ENCODE measurements at places on chromosomes 3 and 15. TPM values are rescaled to one million over a fixed set of nuclear protein-coding genes. Genes with fewer than 3 reads are reported as not detected.

The KBTBD12 gene
- not detected for polyA plus RNA-seq

The ANKUB1 gene
- polyA plus RNA-seq = not detected

The P4HTM gene
- polyA plus RNA-seq = not detected

The HRG gene
- polyA plus RNA-seq = 0.09 TPM

GRCh38 chr3:112847692-112848091 lies 1.0 kb upstream of the CD200R1L start:
- H3K27me3 ChIP-seq = no peaks in the 10 kb centered on the region
- no peaks in the 10 kb centered on the region for H3K4me1 ChIP-seq
- H3K4me3 ChIP-seq = no peak overlapping the region
- no peak for DNase-seq

- no peak overlapping the region for H3K4me3 ChIP-seq
- no peaks in the 10 kb centered on the region for H3K27me3 ChIP-seq
- DNase-seq = no peak
- H3K36me3 ChIP-seq = no peaks in the 10 kb centered on the region
- 0 out of 2 replicates have a peak, but pooled peaks cover 8% of the 10 kb centered on the region for H3K4me1 ChIP-seq
Measured at GRCh38 chr3:186949281-186949982, 19.1 kb downstream of the ST6GAL1 start.

GRCh38 chr3:148922467-148922866 lies 57.4 kb downstream of the CPA3 start:
- no peaks in the 10 kb centered on the region for H3K4me1 ChIP-seq
- no peaks in the 10 kb centered on the region for H3K36me3 ChIP-seq
- H3K27me3 ChIP-seq = no peaks in the 10 kb centered on the region
- no peak overlapping the region for H3K27ac ChIP-seq
- no peak overlapping the region for H3K4me3 ChIP-seq

DNA sequence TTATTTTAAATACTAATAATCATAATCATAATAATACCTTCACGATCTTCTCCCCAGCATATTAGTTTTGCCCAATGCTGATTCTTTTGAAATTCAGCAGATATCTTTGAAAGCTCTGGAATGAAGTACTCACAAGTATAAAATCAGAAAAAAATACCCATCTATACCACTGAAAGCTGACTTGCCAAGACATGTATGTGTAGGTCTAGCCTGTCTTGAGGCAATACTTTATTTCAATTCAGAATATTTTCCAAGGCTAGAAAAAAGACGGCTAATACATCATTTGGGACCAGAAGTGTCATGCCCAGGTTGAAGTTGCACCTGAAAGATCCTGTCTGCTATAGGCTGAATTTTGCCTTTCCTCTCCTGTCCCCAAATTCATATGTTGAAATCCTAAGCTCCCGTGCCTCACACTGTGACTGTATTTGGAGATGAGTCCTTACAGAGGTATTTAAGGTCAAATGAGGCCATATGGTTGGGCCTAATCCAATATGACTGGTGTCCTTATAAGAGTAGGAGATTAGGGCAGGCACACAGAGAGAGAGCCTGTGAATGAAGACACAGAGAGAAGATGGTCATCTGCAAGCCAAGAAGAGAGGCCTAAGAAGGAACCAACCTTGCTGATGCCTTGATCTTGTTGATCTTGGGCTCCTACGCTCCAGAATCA lies 255.9 kb upstream of the CMC1 start:
- H3K36me3 ChIP-seq = no peaks in the 10 kb centered on the region
- no peak for DNase-seq
- H3K27me3 ChIP-seq = no peaks in the 10 kb centered on the region
- H3K4me1 ChIP-seq = no peaks in the 10 kb centered on the region
- H3K4me3 ChIP-seq = no peak overlapping the region
- H3K27ac ChIP-seq = no peak overlapping the region

- no peak overlapping the region for H3K4me3 ChIP-seq
- no peaks in the 10 kb centered on the region for H3K4me1 ChIP-seq
- no peaks in the 10 kb centered on the region for H3K27me3 ChIP-seq
Measured at GRCh38 chr15:61459785-61460707, 230.9 kb upstream of the RORA start.

DNA sequence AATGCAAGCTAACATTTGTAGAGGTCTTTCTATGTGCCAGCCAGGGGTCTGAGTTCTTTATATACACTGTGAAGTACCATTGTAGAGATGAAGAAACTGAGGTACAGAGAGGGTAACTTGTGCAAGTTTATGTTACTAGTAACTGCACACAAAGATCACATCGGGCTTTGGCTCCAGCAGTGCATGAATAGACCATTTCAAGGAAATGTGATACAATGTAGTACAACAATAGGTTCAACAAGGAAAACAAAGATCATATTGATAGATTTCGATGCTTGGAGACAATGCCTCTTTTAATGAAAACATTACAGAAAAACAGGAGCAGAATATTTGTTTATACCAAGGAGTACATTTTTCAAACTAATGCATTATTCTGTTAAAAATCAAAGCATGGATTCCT lies 115.3 kb downstream of the POLR2M start:
- no peaks in the 10 kb centered on the region for H3K36me3 ChIP-seq
- no peak overlapping the region for H3K4me3 ChIP-seq
- DNase-seq = no peak
- no peak overlapping the region for H3K27ac ChIP-seq
- H3K27me3 ChIP-seq = peaks cover 2% of the 10 kb centered on the region
- no peaks in the 10 kb centered on the region for H3K4me1 ChIP-seq

Data from HepG2 (cell line).